IPS DF 6.9 (cell line): ENCODE measurements at places on chromosomes 6 and 20.

DNA sequence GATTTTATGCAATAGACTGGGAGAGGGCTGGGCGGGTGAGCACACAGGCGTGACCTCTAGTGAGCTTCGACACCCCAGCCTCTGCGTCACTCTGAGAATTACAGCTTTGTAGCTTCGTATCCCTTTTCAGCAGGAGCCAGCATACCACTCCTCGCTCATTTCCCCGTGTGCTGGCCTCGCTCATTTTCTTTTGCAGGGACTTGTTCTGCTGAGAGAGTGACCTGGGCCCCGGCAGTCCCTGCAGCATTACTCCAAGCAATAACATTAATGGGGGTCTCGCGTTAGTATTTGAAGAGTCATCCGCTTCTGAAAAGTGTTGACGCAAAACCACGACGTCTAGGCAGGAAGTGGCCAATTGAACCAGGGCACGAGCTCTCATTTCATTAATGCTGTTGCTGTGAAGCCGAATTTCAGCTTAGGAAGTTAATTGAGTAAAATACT lies 193.7 kb downstream of the QKI start:
- no peaks in the 10 kb centered on the region for H3K36me3 ChIP-seq
- no peaks in the 10 kb centered on the region for H3K27me3 ChIP-seq
- H3K27ac ChIP-seq = no peak overlapping the region

- H3K4me3 ChIP-seq = no peak overlapping the region
- DNase-seq = no peak
- no peaks in the 10 kb centered on the region for H3K4me1 ChIP-seq
- H3K27me3 ChIP-seq = no peaks in the 10 kb centered on the region
- no peak overlapping the region for H3K27ac ChIP-seq
Observed at GRCh38 chr20:2285193-2285592, 10.6 kb upstream of the TGM3 start.

DNA sequence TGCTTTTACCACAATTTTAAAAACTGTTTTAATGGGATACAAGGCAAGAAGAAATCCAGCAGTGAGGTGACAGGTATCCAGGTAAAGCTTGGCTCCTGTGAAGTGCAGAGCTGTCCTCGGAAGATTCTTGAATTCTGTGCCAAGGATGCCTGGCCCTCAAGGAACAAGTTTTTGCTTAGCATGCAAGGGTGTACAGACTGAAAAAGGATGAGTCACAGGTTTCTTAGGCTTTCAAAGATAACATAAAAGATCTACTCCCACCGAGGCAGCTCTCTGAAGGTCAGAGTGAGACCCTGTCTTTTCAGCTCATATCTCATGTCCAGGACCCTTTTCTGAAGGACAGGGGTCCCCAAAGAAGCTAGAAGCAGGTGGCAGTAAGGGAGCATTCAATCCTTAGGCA lies 83.3 kb downstream of the CHD6 start:
- DNase-seq = no peak
- no peak overlapping the region for H3K4me3 ChIP-seq
- H3K27ac ChIP-seq = no peak overlapping the region
- H3K4me1 ChIP-seq = no peaks in the 10 kb centered on the region
- no peaks in the 10 kb centered on the region for H3K27me3 ChIP-seq
- 0 out of 2 replicates have a peak, but pooled peaks cover 11% of the 10 kb centered on the region for H3K36me3 ChIP-seq

DNA sequence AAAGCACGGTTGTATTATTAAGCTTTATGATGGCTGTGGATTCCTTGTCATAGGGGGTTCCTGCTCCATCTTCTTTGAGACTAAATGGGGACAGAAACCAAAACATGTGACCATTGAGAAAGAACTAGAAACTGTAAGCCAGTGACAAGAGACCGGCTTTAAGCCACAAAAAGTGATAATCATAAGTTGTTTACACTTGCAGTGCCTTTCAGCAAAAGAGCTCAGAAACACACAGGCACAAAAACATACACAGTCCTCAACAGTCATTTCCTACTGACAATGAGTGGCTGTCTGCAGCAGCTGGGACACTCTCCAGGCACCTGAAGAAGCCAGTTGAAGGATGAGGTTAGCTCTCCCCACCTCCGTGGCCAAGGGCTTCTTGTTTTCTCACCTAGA lies 20.0 kb upstream of the UBE2J1 start:
- no peak overlapping the region for H3K27ac ChIP-seq
- H3K4me3 ChIP-seq = no peak overlapping the region
- peaks cover 1% of the 10 kb centered on the region; the same call in 1 of the 2 replicates for H3K4me1 ChIP-seq
- H3K27me3 ChIP-seq = no peaks in the 10 kb centered on the region
- DNase-seq = no peak

DNA sequence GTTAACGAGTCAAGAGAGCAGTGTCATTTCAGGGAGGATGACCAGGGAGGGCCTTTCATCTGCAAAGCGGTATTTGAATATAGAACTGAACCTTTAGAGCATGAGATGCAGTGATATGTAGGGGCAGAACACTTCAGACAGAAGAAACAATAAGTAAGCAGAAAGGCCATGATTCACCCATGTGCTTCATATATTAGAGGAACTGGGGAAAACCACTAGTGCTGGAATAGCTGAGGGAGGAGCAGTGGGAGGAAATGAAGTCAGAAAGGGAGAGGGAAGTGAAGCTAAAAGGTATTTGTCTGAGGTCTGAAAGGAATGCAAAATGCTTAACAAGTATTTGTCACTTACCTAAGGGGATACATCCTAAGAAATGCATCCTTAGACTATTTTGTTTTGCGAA lies 391.2 kb downstream of the ADGRB3 start:
- no peaks in the 10 kb centered on the region for H3K36me3 ChIP-seq
- no peak overlapping the region for H3K27ac ChIP-seq
- DNase-seq = no peak
- H3K4me1 ChIP-seq = no peaks in the 10 kb centered on the region
- H3K4me3 ChIP-seq = no peak overlapping the region

GRCh38 chr6:139641376-139641775 lies 266.9 kb upstream of the CITED2 start:
- H3K27me3 ChIP-seq = no peaks in the 10 kb centered on the region
- no peak overlapping the region for H3K4me3 ChIP-seq
- no peak overlapping the region for H3K27ac ChIP-seq
- no peak for DNase-seq
- H3K36me3 ChIP-seq = no peaks in the 10 kb centered on the region

- H3K27ac ChIP-seq = no peak overlapping the region
- H3K4me1 ChIP-seq = no peaks in the 10 kb centered on the region
- no peaks in the 10 kb centered on the region for H3K36me3 ChIP-seq
- H3K4me3 ChIP-seq = no peak overlapping the region
Observed at GRCh38 chr6:48542191-48542590, 431.2 kb upstream of the PTCHD4 start.

DNA sequence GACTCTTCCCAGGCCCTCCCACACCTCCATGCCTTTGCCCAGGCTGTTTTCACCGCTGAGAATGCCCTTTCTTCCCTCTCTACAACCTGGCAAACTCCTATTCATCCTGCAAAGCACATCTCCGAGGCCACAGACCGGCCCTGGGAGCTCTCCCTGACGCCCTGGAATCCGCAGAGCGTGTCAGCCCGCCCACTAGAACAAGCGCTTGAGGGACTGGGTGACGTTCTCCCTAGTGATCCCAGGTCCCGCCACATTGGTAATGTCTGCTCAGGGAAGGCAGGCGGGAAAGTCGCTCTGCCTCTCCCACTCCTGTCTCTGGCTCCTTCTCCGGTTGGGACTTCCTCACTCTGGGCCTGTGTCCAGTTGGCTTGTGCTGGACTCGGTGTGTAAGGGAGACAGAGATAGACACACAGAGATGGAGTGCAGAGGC lies 61.6 kb downstream of the SRC start:
- DNase-seq = no peak
- no peak overlapping the region for H3K4me3 ChIP-seq
- no peaks in the 10 kb centered on the region for H3K27me3 ChIP-seq
- no peak overlapping the region for H3K27ac ChIP-seq
- peaks cover 12% of the 10 kb centered on the region for H3K4me1 ChIP-seq

DNA sequence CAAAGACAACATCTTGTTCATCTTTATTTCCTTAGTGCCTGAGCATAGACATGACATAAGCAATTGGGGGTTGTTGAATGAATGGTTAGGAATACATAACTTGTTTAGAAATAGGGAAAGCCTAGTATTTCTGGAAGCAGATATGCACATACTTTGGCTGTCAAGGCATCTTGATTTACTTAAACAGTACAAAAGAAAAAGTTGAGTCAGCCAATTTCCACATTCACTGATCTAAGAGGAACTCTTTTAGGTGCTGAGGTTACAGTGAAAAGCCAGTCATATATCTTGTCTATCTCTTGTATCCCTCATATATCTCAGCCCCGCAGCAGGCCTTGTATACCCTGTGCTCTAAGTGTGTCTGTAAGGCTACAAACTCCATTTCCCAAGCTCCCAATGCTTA lies 11.6 kb downstream of the ZKSCAN4 start:
- no peak for DNase-seq
- no peaks in the 10 kb centered on the region; the same call in 1 of the 2 replicates for H3K36me3 ChIP-seq
- no peak overlapping the region for H3K4me3 ChIP-seq
- no peak overlapping the region for H3K27ac ChIP-seq

DNA sequence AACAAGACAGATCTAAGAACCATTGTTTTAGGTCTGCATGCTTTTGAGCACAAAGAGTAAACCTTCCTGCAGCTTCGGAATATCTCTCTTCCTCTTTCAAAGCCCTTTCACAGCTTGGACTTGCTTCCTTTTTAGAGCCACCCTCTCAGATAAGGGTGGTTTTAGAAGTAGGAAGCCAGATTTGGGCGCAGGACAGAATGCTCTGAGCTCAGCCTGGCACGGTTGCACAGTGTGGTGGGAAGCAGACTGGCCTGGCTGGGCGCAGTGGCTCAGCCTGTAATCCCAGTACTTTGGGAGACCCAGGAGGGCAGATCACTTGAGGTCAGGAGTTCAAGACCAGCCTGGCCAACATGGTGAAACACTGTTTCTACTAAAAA lies 35.6 kb upstream of the PNRC1 start:
- H3K27ac ChIP-seq = no peak overlapping the region
- H3K4me1 ChIP-seq = 0 out of 2 replicates have a peak, but pooled peaks cover 1% of the 10 kb centered on the region
- no peaks in the 10 kb centered on the region for H3K36me3 ChIP-seq
- DNase-seq = no peak
- peaks cover 2% of the 10 kb centered on the region; the same call in 1 of the 2 replicates for H3K27me3 ChIP-seq
- H3K4me3 ChIP-seq = no peak overlapping the region

DNA sequence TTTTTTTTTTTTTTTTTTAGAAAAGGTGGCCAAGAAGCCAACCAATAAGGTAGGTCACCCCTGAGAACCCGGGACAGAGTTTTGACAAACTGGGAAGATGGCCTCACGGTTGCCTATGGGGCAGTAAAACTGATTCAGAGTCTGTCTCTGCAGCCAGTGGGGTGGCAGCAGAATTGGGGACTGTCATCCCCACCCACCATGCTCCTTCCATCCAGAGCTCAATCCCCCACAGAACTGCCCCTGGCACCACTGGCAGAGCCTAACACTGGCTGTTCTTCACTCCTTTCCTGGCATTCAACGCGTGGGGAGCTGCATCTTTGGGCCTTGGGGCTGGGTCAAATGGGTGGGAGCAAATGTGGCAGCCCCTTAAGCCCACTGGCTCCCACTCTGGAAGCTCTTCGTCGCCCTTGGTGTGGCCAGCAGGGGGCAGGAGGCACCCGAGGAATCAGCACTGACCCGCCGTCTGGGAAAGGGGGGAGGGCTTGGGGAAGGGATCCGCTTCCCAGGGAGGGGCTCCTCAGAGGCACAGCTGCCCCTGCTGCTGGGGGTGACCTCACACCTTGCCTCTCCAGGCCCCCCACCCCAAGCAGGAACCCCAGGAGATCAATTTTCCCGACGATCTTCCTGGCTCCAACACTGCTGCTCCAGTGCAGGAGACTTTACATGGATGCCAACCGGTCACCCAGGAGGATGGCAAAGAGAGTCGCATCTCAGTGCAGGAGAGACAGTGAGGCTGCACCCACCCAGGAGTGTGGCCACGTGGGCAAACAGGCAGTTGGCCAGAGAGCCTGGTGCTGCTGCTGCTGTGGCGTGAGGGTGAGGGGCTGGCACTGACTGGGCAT lies 10.4 kb downstream of the CD40 start:
- no peak overlapping the region for H3K27ac ChIP-seq
- no peak overlapping the region for H3K4me3 ChIP-seq
- DNase-seq = no peak
- no peaks in the 10 kb centered on the region for H3K27me3 ChIP-seq

DNA sequence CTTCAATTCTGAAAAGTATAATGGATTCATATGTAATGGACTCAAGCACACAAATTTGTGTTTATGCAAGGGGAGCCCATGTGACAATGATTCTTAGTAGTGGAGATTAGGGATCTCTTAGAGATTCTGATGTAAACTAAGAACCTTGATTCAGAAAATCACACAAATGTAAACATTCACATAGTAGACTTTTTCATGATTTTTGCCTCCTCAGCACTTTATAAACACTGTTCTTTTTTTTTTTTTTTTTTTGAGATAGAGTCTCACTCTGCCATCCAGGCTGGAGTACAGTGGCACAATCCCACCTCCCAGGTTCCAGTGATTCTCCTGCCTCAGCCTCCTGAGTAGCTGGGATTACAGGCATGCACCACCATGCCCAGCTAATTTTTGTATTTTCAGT lies 170.1 kb upstream of the PLCB4 start:
- no peaks in the 10 kb centered on the region for H3K27me3 ChIP-seq
- H3K4me3 ChIP-seq = no peak overlapping the region
- no peak overlapping the region for H3K27ac ChIP-seq
- no peaks in the 10 kb centered on the region for H3K36me3 ChIP-seq
- no peaks in the 10 kb centered on the region for H3K4me1 ChIP-seq

DNA sequence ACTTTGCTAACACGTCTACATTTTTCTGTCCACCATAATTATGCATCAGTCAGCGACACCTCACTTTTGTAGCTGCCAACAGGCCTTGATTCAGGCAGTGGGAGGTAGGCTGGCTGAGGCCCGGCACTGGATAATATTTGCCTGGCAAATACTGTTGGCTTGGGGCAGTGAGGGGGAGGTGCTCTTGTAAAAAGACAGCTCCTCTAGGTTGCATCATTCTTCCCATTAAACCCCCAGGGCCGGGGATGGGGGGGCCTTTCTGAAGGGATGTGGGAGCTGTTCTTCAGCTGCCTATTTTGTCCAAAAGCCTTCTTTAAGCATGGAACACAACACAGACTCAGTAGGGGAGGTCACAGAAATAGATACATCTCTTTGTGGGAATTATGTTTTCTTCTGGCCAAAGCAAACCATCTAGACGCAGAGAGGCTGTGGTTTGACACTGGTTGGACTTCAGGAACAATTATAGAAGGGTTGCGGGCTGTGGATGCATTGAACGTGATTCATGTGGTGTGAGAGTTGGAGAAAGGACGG lies 338.3 kb upstream of the NT5E start:
- H3K4me1 ChIP-seq = no peaks in the 10 kb centered on the region; the same call in none of the 2 replicates
- H3K27ac ChIP-seq = no peak overlapping the region
- no peaks in the 10 kb centered on the region for H3K27me3 ChIP-seq
- H3K4me3 ChIP-seq = no peak overlapping the region

DNA sequence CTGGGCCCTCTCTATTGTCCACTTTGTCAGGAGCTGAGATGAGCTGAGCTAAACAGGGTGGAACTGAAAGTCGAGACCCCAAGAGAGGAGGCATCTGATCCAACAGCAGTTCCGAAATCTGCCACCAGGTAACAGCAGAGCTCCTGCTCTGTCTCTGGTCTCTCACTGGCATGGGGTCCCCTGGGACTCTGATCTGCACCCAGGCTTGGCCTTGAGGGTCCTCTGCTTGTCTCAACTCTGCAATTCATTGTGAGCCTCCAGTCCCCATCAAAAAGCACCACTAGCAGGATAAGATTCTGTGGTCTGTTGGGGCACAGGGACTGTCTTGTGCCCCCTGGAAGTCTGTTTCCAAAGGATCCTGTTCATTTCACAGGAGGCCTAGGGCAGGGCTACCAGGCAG lies 62.5 kb upstream of the TOP1 start:
- H3K27ac ChIP-seq = no peak overlapping the region
- DNase-seq = peak; percentile 45
- H3K27me3 ChIP-seq = no peaks in the 10 kb centered on the region

GRCh38 chr6:130994319-130995097 lies 68.5 kb downstream of the EPB41L2 start:
- no peak overlapping the region for H3K4me3 ChIP-seq
- no peaks in the 10 kb centered on the region for H3K27me3 ChIP-seq
- no peak for DNase-seq
- H3K36me3 ChIP-seq = no peaks in the 10 kb centered on the region
